ENCODE measurements at places on chromosomes 1 and 21. TPM values are rescaled to one million over a fixed set of nuclear protein-coding genes. Genes with fewer than 3 reads are reported as not detected.

- no peaks in the 10 kb centered on the region for H3K27me3 ChIP-seq
- H3K27ac ChIP-seq: no peak overlapping the region
- H3K4me3 ChIP-seq: no peak overlapping the region
- DNase-seq: peak; percentile 30
- no peaks in the 10 kb centered on the region for H3K36me3 ChIP-seq
These were observed 4.2 kb upstream of the PTPN22 start for GRCh38 chr1:113875714-113876113.

DNA sequence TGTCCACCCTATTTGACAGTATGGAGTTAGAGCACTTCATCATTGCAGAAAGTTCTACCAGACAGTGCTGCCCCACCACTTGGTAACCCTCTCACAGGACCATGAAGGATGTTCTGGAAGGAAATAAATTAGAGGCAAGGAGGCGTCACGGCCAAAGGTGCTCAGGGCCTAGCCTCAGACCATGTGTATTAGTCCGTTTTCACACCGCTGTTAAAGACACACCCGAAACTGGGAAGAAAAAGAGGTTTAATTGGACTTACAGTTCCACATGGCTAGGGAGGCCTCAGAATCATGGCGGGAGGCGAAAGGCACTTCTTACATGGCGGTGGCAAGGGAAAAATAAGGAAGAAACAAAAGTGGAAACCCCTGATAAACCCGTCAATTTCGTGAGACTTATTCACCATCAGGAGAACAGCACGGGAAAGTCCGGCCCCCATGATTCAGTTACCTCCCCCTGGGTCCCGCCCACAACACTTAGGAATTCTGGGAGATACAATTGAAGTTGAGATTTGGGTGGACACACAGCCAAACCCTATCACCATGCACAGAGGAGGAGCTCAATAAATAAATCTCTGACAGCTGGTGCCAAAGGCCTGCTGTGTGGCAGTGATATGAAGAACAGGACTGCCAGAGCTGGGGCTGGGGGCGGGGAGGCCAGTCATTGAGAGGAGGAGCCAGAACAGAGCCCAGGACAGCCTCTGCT, 75.8 kb downstream of the FHAD1 start:
- H3K27ac ChIP-seq: peak overlapping the region; percentile 68
- no peaks in the 10 kb centered on the region for H3K4me1 ChIP-seq
- H3K27me3 ChIP-seq: no peaks in the 10 kb centered on the region

- no peak overlapping the region for H3K4me3 ChIP-seq
- H3K4me1 ChIP-seq: no peaks in the 10 kb centered on the region
- no peaks in the 10 kb centered on the region for H3K36me3 ChIP-seq
These were observed 18.4 kb downstream of the RWDD3 start for GRCh38 chr1:95252422-95252821.

- no peak overlapping the region for H3K4me3 ChIP-seq
- H3K4me1 ChIP-seq: no peaks in the 10 kb centered on the region
- no peak for DNase-seq
- no peak overlapping the region for H3K27ac ChIP-seq
- H3K27me3 ChIP-seq: peaks cover 11% of the 10 kb centered on the region
- H3K36me3 ChIP-seq: no peaks in the 10 kb centered on the region
These were observed 21.5 kb downstream of the FOXD2 start for GRCh38 chr1:47459253-47459788.

DNA sequence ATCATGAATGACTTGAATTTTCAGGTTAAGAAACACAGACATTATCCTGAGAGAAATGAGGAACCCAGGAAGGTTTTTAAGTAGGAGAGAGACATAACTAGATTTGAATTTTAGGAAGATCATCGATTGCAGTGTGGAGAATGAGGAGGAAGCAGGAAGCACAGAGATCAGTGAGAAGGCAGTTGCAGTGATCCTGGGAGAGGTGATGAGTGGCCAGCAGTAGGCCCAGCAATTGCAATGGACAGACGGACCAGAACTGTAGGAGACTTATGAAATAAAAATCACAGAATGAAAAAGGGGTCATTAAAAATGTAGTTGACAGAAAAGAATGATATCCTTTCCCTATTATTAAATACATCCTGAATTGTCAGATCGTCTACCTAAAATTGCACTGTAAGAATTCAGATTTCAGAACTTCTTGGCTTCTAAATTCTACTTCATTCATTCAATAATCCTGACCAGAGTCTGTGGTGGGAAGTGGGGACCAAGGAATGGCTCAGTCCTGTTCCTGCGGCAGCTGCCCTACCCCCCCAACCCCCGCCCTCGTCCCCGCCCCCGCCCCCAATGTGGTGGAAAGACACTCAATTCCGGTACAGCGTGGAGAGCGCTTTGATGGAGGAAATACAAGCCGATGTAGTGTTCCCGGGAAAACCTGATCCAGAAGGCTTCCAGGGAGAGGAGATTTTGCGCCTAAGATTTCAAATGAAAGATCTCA, 35.1 kb downstream of the SLC2A1 start:
- no peaks in the 10 kb centered on the region for H3K36me3 ChIP-seq
- peak overlapping the region; percentile 83 for H3K4me3 ChIP-seq
- peak overlapping the region; percentile 61 for H3K27ac ChIP-seq
- H3K27me3 ChIP-seq: no peaks in the 10 kb centered on the region

GRCh38 chr1:186297439-186298045, 77.5 kb downstream of the TPR start:
- no peaks in the 10 kb centered on the region for H3K4me1 ChIP-seq
- H3K27ac ChIP-seq: no peak overlapping the region
- no peaks in the 10 kb centered on the region for H3K36me3 ChIP-seq
- DNase-seq: no peak
- no peak overlapping the region for H3K4me3 ChIP-seq

GRCh38 chr1:223067914-223068313, 75.1 kb downstream of the TLR5 start:
- H3K36me3 ChIP-seq: no peaks in the 10 kb centered on the region
- H3K4me3 ChIP-seq: no peak overlapping the region
- DNase-seq: no peak
- no peak overlapping the region for H3K27ac ChIP-seq

DNA sequence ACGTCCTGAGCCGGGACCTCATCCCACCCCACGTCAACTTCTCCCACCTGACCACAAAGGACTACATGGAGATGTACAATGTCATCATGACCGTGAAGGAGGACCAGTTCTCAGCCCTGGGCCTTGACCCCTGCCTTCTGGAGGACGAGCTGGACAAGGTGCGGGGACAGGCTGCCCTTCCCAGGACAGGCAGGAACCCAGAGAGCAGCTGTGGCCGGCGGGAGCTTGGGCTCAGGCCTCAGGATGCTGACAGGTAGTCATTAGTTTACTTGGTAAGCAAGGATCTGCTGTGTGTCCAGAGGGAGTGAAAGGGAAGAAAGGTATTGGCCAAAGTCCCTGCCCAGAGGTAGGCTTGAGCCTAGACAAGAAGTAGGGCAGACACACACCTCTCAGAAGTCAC, 17.6 kb upstream of the KCNC4 start:
- H3K27ac ChIP-seq: no peak overlapping the region
- no peak for DNase-seq
- no peaks in the 10 kb centered on the region for H3K4me1 ChIP-seq
- no peak overlapping the region for H3K4me3 ChIP-seq
- H3K36me3 ChIP-seq: no peaks in the 10 kb centered on the region

DNA sequence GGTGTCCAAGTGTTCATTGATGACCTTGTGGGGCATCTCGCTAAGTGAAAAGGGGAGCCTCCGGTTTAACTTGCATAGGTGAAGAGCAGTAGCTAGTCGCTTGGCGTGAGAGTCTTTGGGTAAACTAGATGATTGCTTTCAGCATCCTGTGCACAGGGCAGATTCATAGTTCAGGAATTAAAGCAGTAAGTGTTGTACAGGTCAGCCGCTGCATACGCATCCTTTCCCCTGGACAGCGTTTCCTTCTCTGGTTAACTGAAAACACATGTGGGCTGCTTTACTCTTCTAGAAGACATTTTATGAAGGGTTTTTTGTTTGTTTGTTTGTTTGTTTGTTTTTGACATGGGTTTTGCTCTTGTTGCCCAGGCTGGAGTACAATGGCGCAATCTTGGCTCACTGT, 12.1 kb downstream of the NDUFV3 start:
- no peak overlapping the region for H3K27ac ChIP-seq
- H3K27me3 ChIP-seq: no peaks in the 10 kb centered on the region

- H3K27me3 ChIP-seq: no peaks in the 10 kb centered on the region
- no peak overlapping the region for H3K27ac ChIP-seq
- no peak overlapping the region for H3K4me3 ChIP-seq
- H3K36me3 ChIP-seq: peaks cover 12% of the 10 kb centered on the region
- DNase-seq: no peak
- no peaks in the 10 kb centered on the region for H3K4me1 ChIP-seq
These were observed 8.4 kb upstream of the MTF1 start for GRCh38 chr1:37867784-37868183.

- no peaks in the 10 kb centered on the region for H3K27me3 ChIP-seq
- no peak for DNase-seq
- H3K27ac ChIP-seq: no peak overlapping the region
- peaks cover 5% of the 10 kb centered on the region for H3K36me3 ChIP-seq
- H3K4me1 ChIP-seq: peaks cover 8% of the 10 kb centered on the region
These were observed 12.9 kb upstream of the PODN start for GRCh38 chr1:53048960-53049573.

- peak; percentile 85 for DNase-seq
- H3K27ac ChIP-seq: peak overlapping the region; percentile 85
- H3K27me3 ChIP-seq: no peaks in the 10 kb centered on the region
- peaks cover 27% of the 10 kb centered on the region for H3K4me1 ChIP-seq
- no peaks in the 10 kb centered on the region for H3K36me3 ChIP-seq
These were observed 2.0 kb downstream of the PSEN2 start for GRCh38 chr1:226872437-226872836.

GRCh38 chr1:36300526-36300925, 5.6 kb upstream of the SH3D21 start:
- H3K27ac ChIP-seq: peak overlapping the region; percentile 48
- peaks cover 20% of the 10 kb centered on the region for H3K36me3 ChIP-seq
- DNase-seq: no peak
- no peak overlapping the region for H3K4me3 ChIP-seq
- peaks cover 4% of the 10 kb centered on the region for H3K4me1 ChIP-seq

DNA sequence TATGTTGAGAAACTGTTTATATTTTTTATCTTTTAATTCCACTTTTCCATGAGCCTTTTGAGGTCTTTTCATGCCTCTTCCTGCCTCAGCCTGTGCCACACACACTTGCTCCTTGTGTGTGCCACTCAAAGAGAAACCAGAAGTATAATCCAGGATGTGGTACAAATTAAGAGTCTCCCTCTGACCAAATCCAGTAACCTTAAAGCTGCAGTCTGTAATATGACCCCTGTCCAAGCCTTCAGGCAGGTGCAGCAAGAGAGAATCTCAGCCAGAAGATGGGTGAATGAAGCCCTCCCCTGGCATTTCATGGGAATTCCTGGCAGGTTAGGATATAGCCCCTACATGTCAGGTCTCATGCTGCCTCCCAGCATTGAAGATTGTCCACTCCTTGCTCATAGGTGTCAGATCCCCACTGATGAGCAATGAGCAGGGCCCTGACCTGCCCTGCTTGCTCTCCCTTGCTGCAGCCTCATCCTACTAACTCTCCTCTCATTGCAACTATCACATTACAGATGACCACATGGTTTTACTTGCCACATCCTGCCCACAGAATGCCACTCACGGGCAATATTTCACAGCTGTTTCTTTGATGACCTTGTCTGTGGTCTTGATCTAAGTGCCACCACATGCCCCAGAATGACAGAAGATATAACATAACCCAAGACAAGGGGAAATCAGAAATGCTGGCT, 169.3 kb downstream of the SEC16B start:
- H3K27ac ChIP-seq: no peak overlapping the region
- no peaks in the 10 kb centered on the region for H3K4me1 ChIP-seq
- no peaks in the 10 kb centered on the region for H3K36me3 ChIP-seq
- DNase-seq: no peak
- no peak overlapping the region for H3K4me3 ChIP-seq

DNA sequence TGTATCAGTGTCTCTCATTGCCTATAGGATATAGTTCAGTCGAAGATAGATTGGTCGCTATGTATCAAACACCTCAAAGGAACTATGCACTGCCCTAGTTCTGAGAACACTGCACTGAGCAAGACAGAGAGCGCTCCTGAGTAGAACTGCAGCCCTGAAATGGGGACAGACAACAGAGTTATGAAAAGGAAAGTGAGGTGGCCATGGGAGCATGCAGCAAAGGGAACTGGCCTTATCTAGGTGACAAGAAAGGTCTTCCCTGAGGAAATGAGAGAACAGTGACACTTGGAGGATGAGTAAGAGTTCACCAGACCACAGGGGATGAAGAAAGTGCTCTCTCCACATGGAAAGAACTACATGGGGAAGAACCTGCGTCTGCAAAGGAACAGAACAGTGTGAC, 7.5 kb upstream of the G0S2 start:
- H3K4me3 ChIP-seq: no peak overlapping the region
- no peaks in the 10 kb centered on the region for H3K36me3 ChIP-seq
- peaks cover 3% of the 10 kb centered on the region for H3K4me1 ChIP-seq
- no peaks in the 10 kb centered on the region for H3K27me3 ChIP-seq
- no peak overlapping the region for H3K27ac ChIP-seq
- DNase-seq: no peak

GNAT2 gene
- polyA plus RNA-seq: 0.82 TPM

SLAMF9 gene
- polyA plus RNA-seq: not detected

EDARADD gene
- polyA plus RNA-seq: 9.5 TPM

GPA33 gene
- not detected for polyA plus RNA-seq

LAD1 gene
- 37.3 TPM for polyA plus RNA-seq

TIE1 gene
- 8.3 TPM for polyA plus RNA-seq

OR4F16 gene
- polyA plus RNA-seq: not detected

Measured in pancreas (tissue), 10 donors.